ENCODE measurements at places on chromosomes 5 and 9.

DNA sequence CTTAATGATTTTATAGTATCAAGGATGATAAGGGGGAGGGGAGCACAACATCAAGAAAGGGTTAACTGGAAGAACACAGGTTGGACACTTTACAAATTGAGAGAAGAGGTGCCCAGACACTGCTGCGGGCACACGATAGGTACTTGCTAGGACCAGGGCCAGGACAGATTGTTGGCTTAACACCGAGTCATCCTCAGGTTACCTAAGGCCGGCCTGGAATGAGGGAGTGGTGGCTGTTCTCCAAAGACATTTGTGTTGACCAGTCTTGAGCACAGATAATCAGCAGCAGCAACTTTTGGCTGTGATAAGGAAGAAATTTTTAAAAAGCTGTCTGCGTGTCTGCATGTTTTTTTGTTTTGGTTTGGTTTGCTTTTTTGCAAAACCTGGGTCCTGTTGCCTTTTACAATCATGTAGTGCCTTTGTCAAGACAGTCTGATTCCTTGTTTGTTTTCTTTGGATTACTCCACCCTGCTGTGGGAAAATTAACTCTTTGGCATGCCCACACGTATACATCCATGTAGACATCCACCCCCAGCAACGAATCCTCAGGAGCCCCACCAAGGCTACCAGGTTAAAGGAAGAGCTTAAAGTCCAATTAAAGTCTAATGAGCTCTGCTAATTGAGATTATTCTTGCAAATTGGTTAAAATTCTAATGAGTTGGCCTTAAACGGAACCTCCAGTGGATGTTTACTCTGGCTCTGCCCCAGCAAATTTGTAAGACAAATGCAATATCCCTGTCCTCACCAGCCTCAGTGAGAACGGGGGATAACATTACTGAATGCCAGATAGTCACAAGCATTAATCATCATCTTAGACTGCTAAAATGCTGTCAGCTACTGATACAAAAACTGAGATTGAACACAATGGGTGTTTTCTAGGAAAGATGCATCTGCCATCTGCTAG, 382.3 kb downstream of the ACTL7B start:
- DNase-seq = no peak

- no peak for DNase-seq
Measured at GRCh38 chr9:97769208-97769607, 72.1 kb upstream of the XPA start.

DNA sequence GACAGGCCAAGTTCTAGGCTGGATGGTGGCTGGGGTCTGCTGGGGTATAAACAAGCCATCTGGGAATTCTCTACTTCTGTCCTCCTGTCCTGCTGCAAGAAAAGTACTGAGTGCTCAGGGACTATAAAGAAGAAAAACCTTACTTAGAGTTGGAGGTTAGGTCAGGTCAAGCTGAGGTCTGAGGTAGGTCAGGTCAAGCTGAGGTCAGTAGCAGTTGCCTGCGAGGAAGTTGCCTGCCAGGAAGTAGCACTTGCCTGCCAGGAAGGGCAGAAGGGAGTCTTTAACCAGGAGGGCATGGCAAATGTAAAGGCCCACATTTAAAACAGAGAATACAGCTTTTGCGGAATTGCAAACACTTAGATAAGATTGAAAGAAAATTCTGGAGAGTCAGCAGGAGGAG, 51.3 kb upstream of the PRLR start:
- DNase-seq = no peak

DNA sequence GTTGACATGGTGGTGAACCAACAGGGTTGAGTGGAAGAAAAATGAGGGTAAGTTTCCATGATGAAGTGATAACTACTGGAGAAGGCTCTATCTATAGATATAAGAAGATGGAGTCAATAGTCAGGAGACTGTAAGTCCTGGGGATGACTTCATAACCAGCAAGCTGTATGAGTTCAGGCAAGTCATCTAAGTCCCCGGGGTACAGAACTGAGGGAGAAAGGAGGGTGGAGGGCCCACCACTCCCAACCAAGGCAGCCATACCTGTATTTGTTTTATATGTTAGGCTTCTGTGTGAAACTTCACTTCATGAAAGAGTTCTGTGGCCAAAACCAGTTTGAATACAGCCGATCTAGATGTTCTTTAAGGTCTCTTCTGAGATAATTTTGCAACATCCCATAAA, 53.3 kb upstream of the IFNE start:
- no peak for DNase-seq

DNA sequence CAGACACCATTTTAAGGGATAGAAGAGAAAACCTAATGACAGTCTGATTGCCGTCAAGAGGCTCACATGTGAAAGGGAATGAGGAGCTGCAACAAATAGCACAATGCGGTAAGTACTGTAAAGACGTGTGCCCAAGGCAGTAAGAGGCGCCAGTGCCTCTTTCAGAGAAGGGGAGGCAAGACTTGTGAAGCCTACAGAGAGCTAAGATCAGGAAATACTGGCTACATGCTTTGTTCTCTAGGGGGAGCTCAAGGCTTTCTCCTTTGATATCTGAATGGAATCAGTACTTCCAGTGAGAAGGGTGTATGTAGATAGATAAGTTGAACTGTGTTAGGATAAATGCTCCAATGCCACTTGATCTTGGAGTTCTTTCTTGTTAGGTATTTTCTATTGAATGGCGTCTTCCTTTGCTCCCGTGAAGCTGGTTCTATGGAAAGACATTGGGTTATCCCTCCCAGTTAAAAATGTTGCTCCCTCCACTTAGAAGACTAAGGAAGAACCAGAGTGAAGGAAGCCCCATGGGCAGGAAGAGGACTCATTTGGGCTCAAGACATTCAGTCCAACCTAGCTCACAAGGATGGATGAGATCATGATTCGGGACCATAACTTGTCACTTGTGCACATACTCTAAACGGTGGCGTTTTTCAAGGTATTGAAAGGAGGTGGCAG, 23.5 kb upstream of the ALDOB start:
- DNase-seq = no peak

DNA sequence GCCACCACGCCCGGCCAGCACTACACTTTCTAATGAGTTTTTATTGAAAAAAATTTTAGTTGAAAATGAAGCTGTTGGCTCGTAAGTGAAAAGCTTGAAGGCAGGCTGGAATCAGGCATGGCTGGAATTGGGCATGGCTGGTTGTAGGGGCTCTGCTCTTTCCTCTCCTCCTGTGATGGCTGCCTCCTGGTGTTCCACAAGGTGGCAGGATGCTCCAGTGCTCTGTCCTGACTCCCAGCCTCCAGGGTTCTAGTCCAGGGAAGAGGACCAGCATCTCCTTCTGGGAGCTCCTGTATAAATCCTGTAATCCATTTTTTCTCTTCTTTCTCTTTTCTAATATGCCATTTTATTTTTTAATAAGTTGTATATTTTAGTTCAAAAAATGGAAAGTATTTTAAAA, 57.2 kb upstream of the DHFR start:
- DNase-seq = no peak

- no peak for DNase-seq
Measured at GRCh38 chr5:16819522-16820167, 116.4 kb downstream of the MYO10 start.

DNA sequence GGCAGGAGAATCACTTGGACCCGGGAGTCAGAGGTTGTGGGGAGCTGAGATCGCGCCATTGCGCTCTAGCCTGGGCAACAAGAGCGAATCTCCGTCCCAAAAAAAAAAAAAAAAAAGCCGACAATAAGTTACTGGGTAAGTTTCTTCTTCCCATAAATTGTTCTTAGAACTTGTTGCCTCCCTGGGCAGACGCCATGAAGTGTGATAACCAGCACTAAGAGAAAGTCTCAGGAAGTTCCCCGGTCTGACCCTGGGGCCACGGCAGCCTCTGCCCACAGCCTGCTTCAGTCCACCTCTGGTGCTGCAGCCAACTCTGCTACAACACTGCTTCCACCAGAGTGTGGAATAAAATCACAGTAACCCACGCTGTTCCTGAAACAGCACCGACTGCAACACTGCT, 19.1 kb downstream of the LPCAT1 start:
- no peak for DNase-seq

DNA sequence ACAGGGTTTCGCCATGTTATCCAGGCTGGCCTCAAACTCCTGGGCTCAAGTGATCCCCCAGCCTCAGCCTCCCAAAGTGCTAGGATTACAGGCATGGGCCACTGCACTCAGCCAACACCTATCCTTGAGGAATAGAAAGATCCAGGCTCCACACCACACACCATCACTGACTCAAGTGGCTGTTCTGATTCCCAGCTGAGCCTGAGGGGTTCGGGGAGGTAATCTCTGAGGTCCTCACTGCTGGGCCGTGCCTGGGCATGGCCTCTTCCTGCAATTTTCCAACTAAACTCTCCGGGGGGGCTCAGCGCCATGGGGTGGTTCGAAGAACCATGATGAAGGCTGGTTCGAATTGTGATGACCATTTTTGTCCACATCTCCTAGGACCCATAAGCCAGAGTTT, 31.0 kb upstream of the IL17B start:
- no peak for DNase-seq

GRCh38 chr9:95366731-95367325, 49.3 kb upstream of the FANCC start:
- DNase-seq = no peak

DNA sequence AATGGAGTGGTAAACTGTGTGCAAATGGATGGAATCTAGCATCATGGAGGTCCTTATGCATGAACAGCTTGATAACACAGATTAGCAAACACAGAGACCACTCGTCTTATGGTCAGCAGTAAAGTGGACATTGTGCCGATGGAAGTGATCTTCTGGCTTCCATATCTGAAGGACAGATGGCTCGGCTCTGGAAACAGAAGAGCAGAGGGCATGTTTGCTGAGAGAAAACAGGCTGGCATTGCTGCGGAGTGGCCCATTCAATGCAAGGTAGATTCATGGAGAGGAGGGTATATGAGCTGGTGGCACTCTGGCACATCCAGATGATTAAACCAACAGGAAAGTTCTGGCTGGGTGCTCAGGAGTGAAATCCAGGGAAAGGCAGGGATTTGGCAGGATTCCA, 513.2 kb downstream of the DIRAS2 start:
- DNase-seq = no peak

GRCh38 chr5:103706939-103707682, 144.5 kb upstream of the NUDT12 start:
- no peak for DNase-seq

- no peak for DNase-seq
Measured at GRCh38 chr9:137582286-137582860, 3.6 kb upstream of the DPH7 start.

DNA sequence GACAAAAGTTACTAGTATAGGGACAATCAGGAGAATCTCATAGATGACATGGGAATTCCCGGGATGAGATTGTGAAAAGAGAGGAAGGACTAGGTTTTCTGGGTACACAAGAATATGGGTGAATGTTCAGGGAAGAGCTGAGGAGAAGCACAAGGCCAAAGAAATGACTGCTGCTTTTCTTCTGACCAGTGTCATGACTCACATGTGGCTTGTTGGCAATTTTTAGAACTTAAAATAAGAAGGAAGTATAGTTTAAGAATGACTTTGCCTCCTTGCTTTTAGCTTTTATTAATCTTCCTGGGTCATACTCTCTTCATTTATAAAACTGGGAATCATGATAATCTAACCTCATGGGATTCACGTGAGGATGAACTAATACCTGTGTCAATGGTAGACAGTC, 652.4 kb upstream of the MEF2C start:
- no peak for DNase-seq

DNA sequence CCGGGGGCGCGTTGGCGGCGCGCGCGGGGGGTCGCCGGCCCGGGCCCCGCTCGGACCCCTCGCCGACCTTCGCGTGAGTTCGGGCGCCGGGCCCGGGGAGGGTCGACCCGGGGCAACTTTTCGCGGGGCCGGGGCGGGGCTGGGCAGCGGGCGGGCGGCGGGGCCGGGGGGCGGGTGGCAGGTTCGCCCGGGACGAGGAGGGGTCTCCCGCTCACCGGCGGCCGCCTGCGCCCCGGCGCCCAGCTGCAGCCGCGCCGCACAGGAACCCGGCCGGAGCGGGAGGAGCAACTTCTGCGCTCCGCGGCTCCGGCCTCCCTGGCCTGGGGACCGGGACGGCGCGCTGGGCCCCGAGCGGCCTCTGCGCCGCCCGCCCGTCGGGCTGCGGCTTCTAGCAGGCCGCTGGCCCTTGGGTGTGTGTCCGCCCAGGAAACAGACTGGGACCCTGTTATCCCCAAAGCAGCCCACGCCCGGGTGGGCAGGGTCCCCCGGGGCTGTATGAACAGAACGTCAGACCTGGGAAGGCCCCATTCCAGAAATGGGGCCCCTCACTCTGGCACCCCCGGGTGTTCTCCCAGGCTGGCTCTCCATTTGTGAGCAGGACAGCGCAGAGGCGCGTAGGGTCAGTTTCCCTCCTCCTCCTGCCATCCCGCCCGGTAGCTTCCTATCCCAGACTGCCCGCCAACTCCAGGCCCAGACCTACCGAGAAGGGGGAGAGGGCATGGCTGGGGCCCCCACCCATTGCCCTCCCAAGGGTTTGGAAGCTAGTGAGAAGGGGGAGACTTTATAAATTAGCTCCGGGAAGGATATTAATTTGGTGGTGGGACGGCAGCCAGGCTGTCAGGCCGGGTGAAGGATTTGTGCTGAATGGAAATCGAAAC, 708 bp downstream of the RXRA start:
- DNase-seq = no peak

GRCh38 chr9:128689820-128690683, 1.0 kb downstream of the SET start:
- no peak for DNase-seq

DNA sequence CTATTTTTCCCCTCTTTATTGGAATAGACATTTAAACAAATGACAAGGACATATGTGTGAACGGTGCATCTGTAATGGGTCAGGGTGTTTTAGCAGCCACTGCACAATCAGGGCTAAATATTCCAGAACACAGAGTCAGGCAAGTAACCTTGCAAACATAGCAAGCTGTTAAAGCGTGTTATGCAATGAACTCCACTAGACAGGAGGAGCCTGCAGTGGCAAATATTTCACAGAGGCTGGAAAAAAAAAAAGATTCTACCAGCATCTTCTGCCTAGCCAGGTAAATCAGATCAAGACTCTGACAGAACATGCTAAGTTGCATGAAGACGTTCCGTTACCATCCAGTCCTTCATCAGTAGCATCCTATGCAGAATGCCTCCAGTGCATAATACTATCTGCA, 171.8 kb downstream of the SEMA5A start:
- no peak for DNase-seq
